Right lung (tissue), 10 donors: ENCODE measurements at places on chromosomes 7 and 10.

GRCh38 chr10:50882540-50882983, 2.9 kb downstream of the A1CF start:
- DNase-seq: no peak

DNA sequence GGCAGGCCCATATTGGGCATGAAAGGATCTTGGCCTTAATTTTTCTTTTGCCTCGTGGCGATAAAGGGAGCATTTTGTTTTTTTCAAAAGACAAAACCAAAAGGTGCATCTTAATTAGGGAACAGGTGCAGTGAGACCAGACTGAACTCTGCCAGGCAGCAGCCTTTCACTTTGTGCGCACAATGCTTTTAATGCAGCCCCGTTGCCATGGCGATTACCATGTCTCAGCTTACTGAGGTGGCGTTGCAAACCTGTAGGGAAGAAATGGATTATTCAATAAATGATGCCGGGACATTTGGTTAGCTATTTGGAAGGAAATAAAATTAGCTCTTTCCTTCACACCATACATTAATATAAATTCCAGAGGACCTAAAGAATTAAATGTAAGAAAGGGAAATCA, 61.9 kb downstream of the MYL10 start:
- DNase-seq: no peak

GRCh38 chr7:104341546-104341945, 13.1 kb downstream of the LHFPL3 start:
- DNase-seq: no peak

GRCh38 chr7:91446819-91447218, 182.6 kb downstream of the FZD1 start:
- no peak for DNase-seq

GRCh38 chr7:148535217-148535616, 55.3 kb upstream of the C7orf33 start:
- no peak for DNase-seq

DNA sequence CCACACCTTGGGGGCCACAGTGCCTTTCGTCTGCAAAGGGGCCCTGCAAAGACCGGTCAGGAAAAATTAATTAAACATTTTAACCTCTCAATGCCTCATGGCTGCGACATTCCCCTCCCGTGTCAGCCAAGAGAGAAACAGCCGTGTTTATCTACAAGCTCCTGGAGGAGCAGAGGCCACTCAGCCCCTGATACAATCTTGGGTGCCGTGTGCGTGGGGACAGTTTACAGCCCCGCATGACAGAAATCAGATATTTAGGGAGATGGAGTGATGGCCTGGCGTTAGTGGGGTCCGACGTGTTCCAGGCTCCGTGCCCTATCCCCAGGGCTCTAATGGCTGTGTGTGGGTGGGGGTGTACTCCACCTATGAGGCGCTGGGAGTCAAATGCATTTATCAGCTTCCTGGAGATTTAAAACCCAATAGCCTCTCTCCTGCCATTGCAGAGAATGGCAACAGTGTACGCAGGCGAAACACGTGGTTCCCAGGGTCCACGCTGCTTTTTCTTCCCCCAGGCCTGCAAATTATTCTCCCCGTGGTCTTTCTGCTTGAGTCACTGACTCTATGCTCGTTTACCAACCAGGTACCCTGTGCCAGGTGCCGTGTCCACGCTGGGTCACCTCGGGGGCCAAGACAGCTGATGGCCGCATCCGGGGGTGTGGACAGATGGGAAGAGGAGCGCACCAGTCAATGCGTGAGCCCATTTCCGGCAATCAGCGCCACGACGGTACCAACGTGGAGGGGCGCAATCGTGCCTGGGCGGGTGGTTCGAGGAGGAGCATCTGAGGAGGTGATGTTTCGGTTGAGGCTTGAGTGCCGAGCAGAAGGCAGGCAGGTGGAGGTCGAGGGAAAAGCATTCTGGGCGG, 26.6 kb upstream of the PSMG3 start:
- no peak for DNase-seq
